H54 (cell line): ENCODE measurements at places on chromosomes 6 and 20.
A peak's percentile ranks its signal among the peaks of the same experiment; 100 is the strongest.

DNA sequence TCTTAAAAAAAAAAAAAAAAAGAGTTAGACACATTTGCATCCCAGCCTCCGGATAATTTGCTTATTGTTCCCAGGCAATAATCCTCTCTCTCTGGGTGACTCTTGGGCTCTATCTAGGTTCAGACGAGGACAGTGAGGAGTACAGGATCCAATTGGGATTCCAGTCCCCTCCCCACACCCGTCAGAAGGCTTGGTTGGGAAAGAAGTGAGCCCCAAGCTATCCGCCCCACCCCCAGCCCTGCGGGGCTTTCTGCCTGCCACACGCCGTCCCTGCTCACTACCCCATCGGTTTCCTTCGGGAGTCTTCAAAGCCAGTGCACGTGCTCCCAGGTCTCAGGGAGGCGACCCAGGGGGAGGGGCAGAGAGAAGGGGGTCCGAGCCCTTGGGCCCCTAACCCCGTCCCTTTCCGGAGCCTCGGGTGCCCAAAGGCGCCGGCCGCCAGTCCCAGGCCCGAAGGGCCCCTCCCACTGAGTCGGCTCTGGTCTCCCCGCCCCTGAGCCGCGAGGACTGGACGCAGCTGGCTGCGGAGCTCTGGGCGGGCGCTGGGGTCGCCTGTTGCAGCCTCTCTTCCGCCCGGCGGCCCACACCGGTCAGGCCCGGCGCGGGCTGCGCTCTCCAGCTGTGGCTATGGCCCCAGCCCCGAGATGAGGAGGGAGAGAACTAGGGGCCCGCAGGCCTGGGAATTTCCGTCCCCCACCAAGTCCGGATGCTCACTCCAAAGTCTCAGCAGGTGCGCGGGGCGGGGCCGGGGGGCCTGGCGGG is 2.5 kb downstream of the MYMX start:
- DNase-seq: peak; percentile 81

- DNase-seq: no peak
Observed at GRCh38 chr20:25188218-25188617, 7.3 kb upstream of the ENTPD6 start.

GRCh38 chr6:36791521-36792135 is 47.6 kb downstream of the CPNE5 start:
- no peak for DNase-seq

DNA sequence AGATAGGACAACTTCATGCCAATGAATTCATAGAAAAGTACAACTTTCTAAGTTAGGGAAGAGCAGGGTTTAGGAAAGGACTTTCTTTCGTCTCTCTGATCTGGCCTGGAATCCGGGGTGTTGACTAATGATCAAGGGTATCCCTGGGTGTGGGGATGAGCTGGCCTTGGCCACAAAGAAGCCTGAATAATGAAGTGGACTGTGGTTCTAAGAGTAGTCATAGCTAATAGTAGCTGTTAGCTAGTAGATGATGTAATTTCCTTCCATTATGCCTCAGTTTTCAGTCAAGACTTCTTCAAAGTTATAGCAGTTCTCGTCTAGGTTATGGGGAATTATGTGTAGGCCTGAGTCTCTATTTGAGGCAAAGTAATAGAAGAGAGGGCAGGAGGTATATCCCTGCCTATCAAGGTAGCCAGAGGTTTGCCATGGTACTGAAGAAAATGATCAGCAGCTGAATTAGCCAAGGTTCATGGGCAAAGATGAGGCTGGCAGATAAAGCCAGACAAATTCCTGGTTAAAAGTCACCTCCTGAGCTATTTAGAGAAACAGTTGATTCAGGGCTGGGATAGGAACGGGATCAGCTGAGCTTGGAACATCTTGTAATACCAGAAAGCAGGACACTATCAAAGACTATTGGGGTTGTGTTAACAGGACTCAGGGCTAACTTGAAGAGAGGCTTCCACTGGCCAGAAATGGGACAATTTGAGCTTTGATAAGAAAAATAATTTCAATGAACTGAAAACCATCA is 18.7 kb upstream of the TRPC4AP start:
- DNase-seq: peak; percentile 64

- no peak for DNase-seq
Observed at GRCh38 chr6:24851086-24851485, 52.4 kb upstream of the ARMH2 start.

DNA sequence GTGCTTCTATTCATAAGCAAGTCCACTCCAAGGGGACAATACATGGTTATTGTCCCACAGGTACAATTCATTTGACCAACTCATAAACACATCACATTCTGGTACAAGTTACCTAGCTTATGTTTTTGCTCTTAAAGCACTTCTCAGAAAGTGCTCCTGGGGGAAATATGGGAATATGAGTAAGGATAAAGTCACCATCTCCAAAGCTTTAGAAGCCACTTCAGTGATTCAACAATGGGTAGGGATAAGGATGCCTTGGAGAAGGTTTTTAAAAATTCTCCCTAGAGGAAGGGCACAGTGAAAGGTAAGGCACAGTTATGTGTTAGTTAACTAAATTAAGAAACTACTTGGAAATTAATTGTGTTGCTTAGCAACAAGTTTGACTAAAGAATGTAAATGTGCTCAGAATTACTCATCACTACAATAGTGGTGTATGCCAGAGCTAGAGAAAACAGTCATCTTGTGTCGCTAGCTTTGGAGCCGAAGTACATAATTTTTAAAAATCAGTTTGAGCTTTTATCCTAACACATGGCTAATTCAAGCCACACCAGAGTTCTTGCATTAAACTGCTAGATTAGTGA is 39.5 kb upstream of the LAMP5 start:
- no peak for DNase-seq

GRCh38 chr6:156474507-156475120 is 302.6 kb upstream of the ARID1B start:
- DNase-seq: no peak

DNA sequence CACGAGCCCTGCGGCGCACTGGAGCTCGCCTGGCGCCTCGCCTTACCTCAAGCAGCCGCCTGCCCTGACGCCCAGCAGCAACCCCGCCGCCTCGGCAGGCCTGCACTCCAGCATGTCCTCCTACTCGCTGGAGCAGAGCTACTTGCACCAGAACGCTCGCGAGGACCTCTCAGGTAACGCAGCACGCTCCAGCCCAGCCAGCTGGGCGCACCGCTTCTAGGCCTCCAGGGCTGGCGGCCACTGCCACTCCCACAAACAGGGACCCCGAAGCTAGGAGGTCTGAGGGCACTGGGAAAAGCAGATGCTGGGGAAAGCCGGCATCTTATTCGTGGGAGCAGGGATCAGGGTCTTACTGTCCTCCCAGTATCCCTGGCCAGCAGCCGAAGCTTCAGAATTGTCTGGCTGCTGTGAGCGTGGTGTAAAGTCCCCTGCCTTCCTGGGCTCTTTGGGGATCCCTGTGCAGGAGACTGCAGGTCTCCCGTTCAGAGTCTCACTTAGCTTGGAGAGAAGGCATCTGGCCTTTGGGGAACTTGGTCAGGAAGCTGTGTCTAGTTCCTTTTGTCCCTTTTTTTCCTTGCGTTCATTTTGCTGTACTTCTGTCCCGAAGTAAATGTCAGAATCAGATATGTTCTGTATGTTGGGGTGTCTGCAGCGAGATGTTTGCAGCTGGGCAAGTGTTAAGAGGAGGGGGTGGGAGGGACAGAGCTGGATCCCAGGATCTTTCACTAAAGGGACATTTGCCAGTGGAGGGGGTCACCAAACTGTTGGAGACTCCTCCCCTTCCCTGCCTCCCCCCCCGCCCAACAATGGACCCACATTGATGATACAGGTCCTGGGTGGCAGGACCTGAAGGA is 1.8 kb downstream of the FOXF2 start:
- DNase-seq: no peak

DNA sequence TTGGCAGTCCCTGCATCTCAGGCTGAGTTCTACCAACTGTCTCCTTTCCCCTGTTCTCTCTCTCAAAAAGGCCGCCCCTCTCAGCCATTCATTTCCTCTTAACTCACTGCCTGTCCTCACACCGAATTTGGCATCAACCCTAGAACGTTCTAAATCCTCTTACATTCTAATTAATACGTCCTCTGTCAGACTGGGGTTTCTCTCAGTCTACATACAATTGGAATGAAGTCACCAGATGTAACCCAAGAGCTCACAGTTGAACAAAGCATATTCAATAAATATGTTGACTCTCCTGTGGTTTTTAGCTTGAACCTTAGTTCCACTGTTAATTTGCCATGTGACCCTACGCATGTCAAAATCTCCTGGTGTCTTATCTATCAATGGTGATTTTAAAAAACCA is 269.6 kb downstream of the CLIC5 start:
- DNase-seq: no peak

- DNase-seq: no peak
Observed at GRCh38 chr20:40963505-40963845, 65.1 kb upstream of the TOP1 start.

DNA sequence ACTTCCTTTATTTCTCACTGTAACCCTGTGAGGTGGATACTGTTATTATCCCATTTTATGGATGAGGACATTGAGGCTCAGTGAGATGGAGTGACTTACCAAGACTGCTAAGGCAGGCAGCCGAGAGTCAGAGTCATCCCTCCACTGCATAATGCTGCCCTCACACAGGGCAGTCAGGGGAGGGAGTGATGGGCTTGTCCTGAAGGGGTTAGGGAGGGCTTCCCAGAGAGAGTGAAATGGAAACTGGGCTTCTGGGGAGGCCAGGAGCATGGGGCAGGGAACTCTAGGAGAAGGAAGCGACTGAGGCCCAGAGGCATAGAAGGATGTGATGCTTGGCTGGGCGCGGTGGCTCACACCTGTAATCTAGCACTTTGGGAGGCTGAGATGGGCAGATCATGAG is 31.1 kb downstream of the TM9SF4 start:
- DNase-seq: no peak

DNA sequence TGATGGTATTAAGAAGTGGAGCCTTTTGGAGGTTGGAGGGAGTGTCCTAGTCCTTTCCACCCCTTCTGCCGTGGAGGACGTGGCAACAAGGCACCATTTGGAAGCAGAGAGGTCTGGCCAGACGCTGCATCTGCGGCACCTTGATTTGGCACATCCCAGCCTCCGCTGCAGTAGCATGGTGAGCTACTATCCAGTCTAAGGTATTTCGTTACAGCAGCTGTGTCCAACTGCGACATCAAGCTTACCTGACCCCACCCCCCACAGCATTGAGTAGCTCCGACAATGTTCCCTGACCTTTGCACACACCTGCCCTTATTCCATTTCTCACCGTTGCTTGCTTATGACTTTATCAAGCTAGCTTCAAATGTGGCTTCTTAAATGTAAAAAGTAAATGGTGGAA is 29.8 kb upstream of the SYNJ2 start:
- DNase-seq: no peak

DNA sequence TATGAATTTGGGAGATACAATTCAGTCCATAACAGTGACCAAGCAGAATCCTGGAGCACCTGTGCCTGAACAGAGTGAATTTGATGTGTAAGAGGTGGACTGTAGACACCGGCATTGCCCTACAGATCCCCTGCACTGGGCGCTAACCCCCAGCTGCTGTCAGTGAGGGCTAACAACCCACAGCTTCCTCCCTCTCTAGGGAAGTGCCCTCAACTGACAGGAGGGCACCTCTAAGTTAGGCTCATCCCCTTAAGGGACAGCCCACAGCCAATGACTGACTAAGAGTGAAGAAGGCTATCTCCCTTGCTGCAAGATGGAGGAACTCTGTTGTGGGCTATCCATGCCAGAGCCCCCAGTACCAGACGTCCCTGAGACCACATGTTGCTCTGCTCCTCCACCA is 15.3 kb upstream of the BPIFB1 start:
- no peak for DNase-seq

GRCh38 chr6:43613721-43614395 is 15.2 kb downstream of the GTPBP2 start:
- DNase-seq: no peak
